Stimulated activated CD4-positive, alpha-beta T cell treated with anti-CD3 and anti-CD28 coated beads, Interleukin-2, amount 100 ng/mL, for 24 hours (primary cell): ENCODE measurements at places on chromosomes 7 and 10.
A peak's percentile ranks its signal among the peaks of the same experiment; 100 is the strongest.

- DNase-seq: no peak
Measured at GRCh38 chr7:26815426-26815825, 49.0 kb downstream of the SKAP2 start.

DNA sequence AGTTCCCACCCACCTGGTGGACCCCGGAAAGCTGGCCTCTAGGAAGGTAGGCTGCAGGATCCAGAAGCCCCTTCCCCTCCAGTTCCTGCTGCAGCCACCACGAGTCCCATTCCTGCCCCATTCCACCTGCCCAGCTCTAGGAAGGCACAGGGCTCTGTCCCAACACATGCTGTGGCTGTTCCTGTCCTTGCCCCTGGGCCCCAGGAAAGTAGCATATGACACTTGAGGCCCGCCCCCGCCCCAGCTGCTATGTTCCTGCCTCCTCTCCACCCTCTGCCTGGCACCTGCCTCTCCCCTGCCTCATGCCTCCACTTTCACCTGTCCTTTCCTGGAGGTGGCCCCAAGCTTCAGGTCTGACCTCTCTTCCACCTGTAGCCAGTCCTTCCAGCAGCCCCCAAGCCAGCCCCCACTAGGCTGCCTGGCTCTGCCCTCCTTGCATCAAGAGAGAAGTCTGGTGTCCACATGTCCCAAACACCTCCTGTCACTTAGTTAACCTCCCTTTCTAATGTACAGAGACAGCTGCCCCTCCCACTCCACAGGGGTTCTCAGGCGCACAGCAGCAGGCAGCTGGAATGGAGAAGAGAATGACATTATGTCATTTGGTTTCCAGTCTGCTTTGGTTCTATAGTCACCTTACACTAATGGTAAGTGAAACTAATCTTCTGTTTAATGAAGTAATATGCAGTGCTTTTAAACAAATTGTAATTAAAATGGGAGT is 22.7 kb downstream of the YKT6 start:
- no peak for DNase-seq

DNA sequence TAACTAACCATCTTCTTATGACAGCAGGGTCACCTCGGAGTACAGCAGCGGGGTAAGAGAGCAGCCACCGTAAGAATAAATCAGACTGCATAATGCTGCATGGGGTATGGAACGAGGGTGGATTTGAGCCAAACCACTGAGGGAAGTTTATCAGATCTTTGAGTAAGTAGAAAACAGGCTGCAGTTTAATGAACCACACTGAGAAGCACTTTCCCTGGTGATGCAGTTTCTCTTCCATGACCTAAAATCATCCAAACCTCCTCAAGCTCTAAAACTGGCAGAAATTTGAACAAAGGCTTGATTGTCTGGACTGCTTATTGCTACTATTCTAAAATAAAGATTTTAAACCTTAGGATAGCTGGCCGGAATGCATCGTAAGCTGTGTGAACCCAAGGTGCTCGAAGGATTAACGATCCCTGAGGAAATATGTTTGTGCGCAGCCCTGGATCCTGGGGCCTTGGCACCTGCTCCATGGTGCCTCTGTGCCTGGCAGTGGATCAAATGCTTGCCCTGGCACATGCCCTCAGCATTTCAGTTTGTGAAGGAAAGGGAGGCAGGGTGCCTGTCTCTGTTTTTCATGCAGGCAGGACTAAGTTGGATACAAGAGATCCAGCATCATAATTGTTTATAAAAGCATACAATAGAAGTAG is 322.7 kb downstream of the LHFPL3 start:
- no peak for DNase-seq

DNA sequence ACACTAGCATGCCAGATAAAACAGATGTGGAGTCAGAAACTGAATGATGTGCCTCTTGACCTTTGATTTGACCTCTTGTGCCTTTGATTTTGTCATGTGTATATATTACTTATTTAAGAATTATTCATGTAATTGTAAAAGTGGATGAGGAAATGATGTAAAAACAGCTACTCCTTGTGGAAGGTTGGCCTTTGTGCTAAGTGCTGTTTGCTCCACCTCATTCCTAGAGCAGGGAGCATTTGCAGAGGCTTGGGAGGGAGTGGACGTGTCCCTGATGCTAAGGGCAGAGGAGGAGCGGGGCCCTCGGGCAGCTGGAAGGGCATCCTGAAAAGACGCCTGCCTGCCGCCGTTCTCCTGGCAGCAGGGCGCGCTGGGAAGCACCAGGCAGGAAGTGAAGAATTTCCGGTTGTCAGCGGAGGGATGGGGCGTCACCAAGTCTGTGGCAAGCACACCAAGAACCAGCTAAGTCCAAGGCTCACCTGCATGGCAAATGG is 197.6 kb upstream of the ZNF32 start:
- peak; percentile 60 for DNase-seq

GRCh38 chr10:51706225-51706624 is 6.8 kb upstream of the CSTF2T start:
- DNase-seq: no peak

DNA sequence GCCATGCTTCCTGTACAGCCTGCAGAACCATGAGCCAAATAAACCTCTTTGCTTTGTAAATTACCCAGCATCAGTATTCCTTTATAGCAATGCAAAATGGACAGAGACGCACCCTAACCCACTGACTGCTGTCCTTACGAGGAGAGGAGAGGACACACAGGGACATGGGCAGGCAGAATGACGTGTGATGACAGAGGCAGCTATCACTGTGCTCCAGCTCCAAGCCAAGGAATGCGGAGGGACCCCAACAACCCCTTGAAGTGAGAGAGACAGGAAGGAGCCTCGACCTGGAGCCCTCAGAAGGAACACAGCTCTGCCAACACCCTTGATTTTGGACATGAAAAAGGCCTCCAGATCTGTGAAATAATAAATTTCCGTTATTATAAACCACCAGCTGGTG is 46.6 kb upstream of the EBF3 start:
- DNase-seq: no peak

DNA sequence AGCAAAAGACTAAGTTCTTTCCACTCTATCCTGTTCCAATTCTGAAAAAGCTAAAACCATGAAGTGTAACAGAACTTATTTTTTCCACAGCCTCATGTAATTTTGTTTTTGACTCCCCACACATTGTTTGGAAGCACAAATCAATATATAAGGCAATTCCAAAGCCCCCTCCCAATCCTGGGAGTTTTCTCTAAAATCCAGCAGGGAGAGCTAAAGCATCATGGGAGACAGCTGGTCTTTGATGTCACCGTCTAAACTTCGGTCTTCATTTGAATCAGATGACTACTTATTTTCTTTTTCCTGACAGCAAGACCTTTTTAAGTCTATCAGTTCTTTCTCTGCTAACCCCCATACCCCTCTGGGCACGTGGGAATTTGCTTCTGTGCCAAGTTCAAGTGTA is 33.3 kb upstream of the PON1 start:
- no peak for DNase-seq

DNA sequence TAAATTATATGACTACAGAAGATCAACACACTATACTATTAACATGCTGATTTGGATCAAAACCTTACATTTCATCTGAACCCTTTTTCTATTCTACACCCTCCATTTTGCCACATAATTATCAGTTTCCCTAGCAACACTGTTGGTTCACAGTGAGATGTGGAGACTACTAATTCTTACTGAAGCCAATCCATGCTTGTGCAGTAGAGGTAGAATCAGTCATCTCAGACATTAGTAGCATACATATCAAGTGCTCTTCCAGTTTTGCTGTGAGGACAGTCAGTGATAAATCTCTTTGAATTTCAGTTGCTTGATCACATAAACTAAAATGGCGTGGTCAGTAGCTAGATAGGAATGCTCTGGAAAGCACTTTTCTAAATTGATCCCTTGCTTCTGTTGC is 70.3 kb downstream of the PON1 start:
- DNase-seq: no peak

DNA sequence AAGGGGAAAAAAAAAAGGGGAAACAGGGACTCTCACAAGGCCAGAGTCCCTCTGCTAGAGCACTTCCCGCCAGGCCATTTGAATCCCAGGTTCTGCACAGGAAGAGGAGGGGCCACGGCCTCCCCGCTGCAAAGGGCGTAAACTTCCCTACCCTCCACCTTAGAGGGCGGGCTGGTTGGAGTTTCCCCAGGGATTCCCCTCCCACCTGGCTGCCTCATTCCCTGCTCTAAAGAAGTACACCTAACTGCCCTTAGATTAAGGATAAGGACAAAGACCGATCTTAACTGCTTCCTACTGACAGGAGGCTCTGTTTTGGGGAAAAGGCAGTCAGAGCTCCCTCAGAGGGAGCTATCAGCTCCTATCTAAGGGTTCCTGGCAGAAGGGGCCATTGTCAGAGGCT is 102.0 kb upstream of the ARMC3 start:
- DNase-seq: no peak

GRCh38 chr10:1600861-1601260 is 136.5 kb downstream of the ADARB2 start:
- DNase-seq: no peak

DNA sequence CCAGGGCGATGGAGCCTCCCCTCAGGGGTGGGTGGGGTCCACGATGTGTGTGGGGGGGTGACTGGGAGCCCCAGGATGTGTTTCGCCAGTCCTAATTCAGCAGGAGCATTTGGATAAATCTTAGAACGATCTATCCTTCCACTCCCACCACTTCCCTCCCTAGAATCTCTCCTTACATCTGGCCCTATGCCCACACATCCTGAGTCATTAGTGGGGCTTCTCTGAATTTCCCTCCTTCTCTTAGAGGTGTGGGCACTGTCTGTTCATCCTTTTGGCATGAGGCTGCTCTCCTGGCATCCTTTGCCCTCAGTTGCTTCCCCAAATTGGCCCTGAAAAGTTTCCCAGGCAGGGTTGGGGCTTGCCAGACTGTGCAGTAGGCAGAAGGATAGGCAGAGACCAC is 1.6 kb downstream of the GHRHR start:
- no peak for DNase-seq

DNA sequence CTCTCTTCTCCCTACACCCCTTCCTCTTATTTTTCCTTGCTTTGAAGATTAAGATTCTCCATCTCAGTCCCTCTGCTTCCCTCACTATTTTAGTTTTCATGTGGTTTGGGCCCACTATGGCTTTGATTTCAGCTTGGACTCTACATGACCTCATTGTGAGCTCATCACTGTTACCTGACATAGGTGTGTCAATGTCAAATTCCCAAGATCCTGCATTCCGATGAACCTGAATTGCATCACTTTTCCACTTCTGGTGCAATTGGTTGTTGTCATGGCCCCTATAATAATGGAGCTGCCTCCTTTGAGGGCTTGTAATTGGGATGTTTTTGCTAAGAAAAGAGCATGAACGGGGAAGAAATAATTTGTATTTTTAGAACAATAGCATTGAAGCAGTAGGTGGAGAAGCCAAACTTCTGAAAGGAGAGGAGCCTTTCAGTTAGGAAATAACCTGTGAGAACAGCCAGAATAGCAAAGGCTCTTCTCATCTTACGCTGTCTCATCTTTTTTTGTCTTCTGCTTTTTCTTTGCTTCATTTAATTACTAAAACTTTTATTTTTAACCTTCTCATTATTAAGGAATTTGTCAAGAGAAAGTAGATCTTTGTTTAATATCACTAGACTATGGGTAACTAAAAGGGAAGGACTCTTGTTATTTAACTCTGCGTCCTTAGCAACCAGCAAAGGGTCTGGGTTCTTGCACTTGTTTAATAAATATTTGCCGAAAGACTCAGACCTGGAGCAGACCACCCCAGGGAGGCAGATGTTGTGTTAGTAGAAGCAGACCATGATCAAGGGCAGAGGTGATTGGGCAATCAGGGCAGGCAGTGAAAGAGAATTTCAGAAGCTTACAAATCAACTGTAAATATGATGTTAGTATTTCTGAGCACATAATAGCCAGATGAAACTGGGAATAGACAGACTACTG is 95.4 kb downstream of the TES start:
- DNase-seq: no peak

GRCh38 chr10:31466313-31466712 is 147.3 kb downstream of the ZEB1 start:
- no peak for DNase-seq

DNA sequence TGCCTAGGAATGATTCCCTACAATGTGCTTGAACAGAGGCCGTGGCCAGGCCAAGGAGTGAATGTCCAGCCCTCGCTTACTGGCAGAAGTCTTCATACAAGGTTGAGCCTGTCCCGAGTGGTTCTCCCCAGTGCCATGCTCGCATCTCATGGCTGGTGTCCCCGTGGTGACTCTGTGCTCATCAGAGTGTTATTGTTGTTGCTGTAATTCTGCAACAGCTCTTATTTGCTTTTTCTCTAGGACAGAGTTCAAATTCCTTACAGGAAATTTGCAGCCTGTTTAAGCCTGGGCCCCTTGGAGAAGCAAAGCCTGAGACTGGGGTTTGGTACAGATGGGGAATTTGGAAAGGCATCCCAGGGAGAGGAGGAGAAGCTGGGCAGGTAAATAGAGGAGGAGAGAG is 157.7 kb upstream of the PRR15 start:
- no peak for DNase-seq

DNA sequence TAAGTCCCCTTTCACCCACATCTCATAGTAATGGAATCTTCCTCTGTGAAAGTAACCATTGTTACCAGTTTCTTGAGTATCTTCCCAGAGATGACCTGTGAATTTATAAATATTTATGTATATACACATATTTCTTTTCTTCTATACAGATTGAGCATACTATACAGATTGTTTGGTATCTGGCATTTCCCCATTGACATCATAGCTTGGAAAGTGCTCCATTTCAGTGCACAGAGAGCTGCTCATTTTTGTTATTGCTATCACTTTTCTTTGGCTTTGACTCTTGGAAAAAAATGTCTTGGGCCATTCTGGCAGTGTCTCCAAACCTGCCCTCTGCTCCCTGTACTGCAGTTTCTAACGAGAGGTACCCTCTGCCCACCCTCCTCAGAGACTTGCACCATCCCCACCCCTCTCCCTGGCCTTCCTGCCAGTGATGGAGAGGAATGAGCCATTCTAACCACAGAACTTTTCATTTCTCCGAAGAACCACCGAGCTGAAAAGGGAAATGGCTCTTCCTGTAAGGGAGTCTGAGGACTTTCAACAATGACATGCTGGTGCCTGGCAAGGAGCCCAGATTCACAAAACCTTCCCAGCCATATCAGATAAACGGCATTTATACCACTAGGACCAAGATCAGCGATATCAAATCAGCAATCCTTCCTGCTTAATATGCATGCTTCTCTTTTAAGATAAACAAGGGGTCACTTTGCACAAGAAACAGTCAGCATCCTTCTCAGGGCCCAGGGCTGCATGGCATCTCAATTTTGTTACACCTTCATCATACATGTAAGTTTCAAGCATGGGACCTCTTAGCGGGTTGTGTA is 19.7 kb upstream of the CCSER2 start:
- DNase-seq: peak; percentile 63

GRCh38 chr7:66873476-66873875 is 47.5 kb upstream of the TMEM248 start:
- DNase-seq: no peak

DNA sequence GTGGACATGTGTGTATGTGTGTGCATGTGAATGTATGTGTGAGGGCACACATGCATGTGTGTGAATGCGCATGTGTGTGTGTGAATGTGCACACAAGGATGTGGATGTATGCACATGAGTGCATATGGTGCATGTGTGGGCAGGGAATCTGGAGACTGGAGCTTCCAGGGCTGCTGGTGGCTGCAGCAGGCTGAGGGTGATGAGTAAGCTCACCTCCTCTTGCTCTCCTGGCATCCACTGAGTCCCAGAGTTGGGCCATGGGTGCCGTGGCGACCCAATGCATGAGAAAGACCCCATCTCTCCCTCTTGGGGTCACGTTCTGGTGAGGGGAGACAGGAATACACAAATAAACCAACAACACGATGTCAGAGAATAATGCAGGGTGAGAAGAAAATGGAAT is 33.3 kb upstream of the COL13A1 start:
- no peak for DNase-seq

- DNase-seq: no peak
Measured at GRCh38 chr10:60314069-60314940, 75.4 kb downstream of the ANK3 start.

GRCh38 chr10:131710142-131710861 is 190.5 kb upstream of the PPP2R2D start:
- DNase-seq: no peak
